ENCODE measurements at places on chromosomes 2 and 18.

GRCh38 chr2:225911019-225911418 lies 511.5 kb downstream of the NYAP2 start:
- no peak for DNase-seq

DNA sequence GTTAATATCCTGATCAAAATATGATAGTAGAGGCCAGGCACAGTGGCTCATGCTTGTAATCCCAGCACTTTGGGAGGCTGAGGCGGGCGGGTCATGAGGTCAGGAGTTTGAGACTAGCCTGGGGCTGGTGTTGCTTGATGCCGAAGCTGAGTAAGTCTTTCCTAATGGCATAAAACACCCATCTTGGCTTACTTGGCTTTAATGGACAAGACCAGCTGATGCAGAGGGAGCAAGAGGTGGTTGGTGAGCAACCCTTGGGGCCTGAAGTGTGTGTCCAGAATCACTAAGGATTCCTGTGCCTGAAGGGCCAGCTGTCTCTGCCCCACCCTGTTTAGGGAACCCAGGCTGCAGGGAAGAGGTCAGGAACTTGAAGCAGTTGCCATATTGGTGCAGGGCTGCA lies 217.2 kb downstream of the ARL4C start:
- no peak for DNase-seq

DNA sequence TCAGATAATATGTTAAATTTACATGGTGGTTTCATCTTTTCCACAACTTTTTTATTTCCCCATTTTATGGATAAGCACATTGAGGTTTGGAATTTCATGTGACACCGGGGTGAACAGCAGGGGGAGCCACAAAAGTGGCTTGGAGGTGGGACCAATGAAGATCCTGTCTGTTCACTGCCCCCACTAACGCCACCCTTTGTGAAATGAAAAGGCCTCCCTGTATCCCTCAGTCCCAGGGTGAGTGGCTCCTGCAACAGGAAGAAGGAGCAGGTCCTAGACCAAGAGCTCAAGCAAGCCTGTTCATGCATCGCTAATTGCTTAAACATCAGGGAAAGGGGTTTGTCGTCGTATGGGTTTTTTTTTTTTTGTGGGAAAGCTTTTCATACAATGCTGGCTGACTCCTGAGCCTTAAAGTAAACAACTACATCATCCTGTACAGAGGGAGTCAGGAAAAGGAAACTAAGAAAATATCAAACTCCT lies 267.8 kb upstream of the EPAS1 start:
- no peak for DNase-seq

- no peak for DNase-seq
Observed at GRCh38 chr2:230324503-230324902, 2.5 kb upstream of the SP140L start.

DNA sequence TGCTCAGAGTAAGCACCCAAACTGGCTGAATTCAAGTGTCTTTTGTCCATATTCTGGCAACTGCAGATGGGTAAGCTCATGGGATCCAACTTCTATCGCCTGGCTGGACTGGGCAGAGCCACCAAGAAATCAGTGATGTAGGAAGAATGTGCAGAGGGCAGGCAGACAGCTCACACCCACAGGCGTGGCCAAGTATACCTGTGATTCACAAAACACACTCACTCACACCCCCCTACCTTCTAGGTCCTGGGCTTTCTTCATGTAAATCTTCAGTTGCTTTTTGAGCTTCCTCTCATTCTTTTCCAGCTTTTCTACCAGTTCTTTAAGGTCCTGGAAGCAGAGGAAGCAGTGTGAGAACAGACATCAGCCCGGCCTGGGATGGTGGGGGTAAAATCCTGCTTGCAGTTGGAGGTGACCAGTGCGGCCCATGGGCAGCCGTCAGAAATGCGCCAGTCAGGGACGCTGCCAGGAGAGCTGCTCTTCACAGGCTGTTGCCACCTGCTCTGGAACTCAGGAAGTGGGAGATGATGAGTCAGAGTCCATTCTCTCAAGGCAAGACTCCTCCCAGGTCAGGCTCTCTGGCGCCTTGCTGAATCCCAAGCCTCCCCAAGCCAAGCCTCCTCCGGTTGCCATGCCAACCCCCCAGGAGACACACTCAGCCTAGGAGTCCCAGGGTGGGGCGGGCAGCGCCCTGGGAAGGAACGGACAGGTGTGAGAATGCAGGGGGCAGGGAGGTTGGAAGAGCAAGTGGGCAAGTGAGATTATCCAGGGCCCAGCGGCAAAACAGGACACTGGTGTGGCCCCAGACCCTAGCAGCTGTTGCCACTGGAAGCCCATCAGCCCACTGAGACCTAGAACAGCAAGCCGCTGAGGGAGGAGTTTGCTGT lies 36.2 kb upstream of the ACAA2 start:
- no peak for DNase-seq

DNA sequence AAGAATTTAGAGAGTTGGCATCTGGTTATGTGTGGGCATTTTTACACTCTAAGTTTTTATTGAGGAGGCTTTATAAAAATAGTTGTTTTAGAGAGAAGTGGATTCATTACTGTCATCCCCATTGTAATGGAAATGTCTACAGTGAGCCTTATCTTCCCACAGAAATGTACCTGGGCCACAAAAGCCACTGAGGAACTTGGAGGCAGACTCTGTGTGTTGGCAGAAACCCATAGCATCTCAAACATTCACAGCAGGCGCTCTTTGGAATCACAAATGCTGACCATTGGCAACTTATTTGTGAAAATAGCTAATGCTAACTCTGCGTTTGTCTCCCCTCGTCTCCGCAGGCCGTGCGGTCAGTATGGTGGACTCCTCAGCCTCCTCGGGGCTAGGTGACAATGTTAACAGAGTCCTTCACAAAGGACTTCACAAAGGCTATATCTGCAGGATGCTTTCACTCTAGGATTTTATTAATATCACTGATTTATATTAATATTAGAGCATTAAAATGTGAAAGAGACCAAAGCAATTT lies 689.1 kb upstream of the POU3F3 start:
- no peak for DNase-seq

DNA sequence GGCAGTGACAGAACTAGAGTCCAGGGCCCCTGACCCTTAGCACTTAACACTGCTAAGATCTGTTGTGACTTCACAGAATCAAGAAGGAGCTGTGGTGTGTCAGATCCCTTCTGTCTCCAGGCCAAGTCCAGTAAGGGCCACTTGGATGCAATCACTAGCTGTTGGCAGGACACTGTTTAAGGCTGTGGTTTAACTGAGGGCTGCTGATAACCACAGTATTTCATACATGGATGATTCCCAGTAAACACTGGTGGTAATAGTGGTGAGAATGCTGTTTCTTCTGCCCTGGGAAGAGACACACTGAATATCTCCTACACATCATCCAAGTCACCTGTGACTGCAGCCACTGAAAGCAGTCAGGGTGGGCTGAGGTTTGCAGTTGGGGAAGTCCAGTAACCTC lies 77.7 kb upstream of the FBXO11 start:
- no peak for DNase-seq

Data from central memory CD4-positive, alpha-beta T cell (primary cell).